ENCODE measurements at places on chromosomes 13 and 19.

GRCh38 chr13:78139765-78140164 is 221.1 kb upstream of the EDNRB start:
- DNase-seq, result no peak

DNA sequence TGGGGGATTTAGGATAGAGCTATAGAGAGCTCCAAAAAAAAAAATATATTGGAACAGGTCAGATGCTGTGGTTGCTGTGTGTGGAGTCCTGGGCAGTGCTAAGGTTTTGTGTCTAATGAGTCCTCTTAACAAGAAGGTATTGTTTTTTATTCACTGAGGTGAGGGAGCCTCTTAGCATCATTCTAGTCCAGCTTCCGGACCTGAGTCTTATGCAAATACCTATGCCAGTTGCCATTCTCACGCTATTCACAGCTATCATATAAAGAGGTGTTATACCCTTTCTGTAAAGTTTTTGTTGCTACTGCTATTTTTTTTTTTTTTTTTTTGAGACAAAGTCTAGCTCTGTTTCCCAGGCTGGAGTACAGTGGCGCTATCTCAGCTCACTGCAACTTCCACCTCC is 1.4 kb downstream of the NLRP2 start:
- no peak for DNase-seq

DNA sequence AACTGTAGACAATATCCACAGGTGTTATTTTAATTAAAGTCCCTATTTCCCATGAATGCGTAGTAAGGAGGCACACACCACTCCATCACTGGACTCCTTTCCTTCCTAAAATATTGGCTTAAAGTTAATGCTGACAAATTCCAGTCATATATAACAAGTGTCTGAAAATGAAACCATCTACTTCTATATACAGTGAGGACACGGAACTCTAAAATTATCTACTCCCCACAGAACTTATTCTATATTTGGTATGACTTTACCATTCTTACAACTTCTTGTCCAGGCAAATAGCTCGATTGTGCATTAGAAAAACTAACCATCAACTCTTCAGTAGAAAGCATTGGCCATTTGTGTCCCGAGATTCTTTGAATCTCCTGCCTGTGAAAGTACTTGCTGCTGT is 1560.2 kb downstream of the EFNB2 start:
- no peak for DNase-seq

DNA sequence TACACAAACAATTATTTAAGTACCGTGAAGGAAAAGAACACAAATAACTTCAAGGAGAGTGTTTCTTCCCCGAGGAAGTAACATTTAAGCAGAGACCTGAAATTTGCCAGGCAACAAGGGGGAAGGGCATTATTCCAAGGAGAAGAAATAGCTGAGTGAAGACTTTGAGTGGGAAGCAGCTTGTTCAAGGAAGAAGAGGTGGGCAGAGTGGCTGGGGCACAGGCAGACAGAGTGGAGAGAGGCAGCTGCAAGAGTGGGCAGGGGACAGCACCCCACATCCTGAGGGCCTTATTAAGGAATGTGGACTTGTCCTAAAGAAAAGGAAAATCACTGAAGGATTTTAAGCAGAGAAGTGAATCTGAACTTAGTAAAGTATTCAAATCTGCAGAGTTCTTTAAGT is 4.7 kb upstream of the DCLK1 start:
- no peak for DNase-seq

DNA sequence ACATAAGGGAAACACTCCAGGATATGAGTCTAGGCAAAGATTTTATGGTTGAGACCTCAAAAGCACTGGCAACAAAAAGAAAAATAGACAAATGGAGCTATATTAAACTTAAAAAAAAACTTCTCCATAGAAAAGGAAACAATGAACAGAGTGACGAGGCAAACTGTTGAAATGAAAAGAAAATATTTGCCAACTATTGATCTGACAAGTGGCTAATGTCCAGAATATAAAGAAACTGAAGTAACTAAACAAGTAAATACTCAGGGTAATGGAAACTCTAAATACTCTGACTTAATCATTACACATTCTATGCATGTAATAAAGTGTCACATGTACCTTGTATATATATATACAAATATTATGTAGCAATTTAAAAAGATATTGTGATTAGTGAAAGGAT is 562.5 kb downstream of the GPC5 start:
- no peak for DNase-seq

DNA sequence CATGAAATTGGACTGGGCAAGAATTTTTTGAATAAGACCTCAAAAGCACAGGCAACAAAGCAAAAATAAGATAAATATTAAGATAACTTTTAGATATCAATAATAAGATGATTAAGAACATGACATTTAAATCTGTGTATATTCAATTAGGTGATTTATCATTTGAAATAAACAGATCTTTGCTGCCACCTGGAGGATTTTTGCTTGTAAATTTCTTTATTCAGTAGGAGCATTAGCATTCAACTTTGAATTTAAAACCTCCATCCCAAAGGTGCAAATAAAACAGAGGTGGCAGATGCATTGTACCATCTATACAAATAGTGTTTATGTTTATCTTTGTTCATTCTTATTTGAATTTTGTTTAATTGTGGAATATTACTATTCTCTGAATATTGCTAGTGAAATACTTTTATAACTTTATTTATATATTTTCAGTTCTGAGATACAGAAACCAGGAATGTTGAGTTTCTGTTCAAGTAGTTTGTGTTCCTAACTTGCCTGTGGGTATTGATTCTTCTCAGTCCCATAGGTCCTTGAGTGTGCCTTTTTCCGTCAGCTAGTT is 20.9 kb downstream of the COG6 start:
- no peak for DNase-seq

GRCh38 chr19:50416034-50416977 is 2.4 kb upstream of the SPIB start:
- DNase-seq, result no peak

DNA sequence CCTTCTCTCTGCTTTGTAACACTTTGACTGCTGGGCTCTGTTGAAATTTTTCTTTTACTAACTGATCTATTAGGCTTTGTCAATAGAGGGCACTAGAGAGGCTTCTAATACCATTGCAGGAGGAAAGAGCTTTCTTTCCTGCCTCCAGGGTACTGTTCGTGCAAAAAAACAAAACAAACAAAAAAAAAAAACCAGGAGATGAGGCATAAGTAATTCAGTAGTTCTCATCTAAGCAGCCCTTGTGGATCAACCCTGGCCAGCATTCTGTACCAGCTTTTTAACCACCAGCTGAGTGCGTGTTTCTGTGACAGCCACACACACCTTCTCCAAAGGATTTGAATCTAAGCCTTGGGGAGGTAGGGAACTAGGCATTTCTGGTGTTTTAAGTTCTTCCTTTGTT is 1707.6 kb upstream of the SLC10A2 start:
- DNase-seq, result no peak

DNA sequence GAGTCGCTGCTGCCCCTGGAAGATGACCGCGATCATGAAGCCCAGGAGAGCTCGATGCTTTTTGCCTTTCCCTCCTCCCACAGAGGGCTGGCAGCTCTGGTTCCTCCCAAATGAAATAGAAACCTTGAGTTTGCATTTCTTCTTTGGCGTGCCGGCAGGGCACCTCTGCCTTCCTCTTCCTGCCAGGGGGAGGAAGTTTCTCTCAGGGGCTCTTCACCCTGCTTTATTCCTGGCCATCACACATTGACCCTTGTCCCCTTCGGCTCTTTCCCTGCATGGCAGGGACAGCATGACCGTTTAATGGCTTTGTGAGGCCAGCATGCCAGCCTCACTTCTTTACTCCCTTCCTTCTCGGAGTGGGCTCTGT is 47.9 kb downstream of the ACTN4 start:
- DNase-seq, result no peak

- DNase-seq, result no peak
These were observed 27.3 kb upstream of the LDLR start for GRCh38 chr19:11061952-11062351.

DNA sequence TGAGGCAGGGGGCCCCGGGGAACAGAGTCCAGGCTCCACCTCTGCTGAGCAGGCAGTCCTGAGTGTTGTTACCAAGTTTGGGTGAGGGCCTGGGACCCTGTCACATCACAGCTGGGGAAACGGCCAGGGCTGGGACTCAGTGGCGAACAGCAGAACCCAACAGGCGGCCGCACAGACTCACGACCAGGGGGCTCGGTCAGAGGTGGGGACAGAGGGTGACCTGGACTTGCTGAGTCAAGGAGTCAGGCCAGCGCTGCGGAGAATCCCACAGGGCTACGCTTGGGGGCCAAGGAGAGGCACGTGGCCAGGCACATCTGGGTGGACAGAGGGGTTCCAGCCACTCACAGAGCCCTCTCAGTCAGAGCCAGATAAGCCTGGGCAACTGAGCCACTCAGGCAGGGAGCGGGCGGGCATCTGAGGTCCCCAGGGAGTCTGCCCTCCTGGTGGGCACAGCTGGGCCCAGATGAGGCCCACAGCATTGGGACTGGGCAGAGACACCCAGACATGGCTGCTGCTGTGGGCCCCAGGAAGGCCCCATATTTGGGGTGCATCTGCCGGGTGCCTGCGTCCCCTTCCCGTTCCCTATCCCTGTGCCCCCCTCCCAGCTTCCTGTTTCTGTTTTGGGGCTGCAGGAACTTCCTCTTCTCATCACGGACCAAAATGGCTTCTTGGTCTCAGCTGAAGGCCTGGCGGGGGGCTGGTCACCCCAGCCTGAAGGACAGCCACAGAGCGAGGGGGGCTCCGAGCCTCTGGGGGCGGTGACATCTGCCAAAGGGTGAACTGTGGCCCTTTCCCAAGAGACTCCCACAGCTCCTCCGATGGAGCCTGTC is 34.0 kb downstream of the CEBPA start:
- DNase-seq, result no peak

GRCh38 chr13:27627380-27627779 is 5.7 kb downstream of the POLR1D start:
- no peak for DNase-seq

GRCh38 chr19:54526972-54527371 is 24.3 kb downstream of the LAIR2 start:
- DNase-seq, result no peak

- DNase-seq, result no peak
These were observed 42.5 kb downstream of the ABCC4 start for GRCh38 chr13:95258619-95259194.

GRCh38 chr13:23377983-23378632 is 55.4 kb downstream of the SACS start:
- DNase-seq, result no peak

DNA sequence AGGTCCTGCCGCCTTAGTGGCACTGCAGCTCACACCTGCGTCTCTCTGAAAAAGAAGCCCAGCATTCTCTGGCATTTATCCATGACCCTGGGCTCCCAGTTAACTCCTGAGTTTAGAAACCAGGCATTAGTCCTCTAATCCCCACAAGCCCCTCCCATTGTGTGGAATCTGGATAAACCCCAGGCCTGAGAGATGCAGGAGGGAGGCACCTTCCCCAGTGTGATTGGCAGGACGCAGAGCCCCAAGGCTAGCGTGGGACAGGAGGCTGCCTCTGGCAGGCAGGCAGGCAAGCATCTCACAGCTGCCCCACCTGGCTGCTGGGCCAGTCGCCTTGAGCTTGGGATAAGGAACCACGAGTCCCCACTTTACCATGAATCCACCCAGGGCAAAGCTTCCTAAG is 11.0 kb upstream of the SERPINE3 start:
- DNase-seq, result no peak

GRCh38 chr13:71861769-71862458 is 5.1 kb downstream of the DACH1 start:
- no peak for DNase-seq

DNA sequence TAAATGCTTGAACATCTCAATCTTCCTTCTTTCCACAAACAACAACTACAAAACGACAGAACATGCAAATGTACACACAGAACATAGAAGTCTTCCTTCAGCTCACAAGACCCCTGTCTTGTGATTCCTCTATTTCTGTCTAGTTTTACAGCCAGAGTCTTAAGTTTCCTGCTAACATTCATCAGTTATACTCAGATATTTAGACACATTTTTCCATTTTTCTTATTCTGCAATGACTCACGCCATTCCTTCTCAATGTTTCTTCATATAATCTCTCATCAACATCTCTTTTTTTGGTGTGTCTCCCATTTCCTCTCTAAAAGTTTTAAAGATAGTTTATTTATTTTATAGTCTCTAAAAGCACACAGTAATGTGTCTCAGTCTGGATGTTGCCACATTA is 1872.9 kb upstream of the PCDH20 start:
- DNase-seq, result no peak

- no peak for DNase-seq
These were observed 13.9 kb upstream of the LGALS16 start for GRCh38 chr19:39641773-39642172.

DNA sequence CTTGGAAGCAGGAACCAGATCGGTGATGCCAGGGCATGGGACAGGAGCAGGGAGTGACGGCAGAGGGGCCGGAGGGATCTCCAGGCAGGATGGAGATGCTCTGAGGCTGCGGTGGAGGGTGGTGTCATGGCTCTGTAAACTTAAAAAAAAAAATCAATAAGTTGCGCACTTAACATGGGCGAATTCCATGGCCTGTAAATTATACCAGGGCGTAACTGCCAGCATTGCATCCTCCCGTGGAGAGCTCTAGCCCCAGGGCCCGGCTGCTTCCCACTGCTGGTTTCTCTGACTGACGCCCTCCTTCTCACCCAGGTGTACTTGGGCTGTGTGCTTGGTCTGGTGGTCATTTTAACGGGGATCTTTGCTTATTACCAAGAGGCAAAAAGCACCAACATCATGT is 8.7 kb downstream of the ATP12A start:
- no peak for DNase-seq

Measured in effector CD8-positive, alpha-beta T cell (primary cell).